Glomerular endothelial cell (primary cell): ENCODE measurements at places on chromosomes 5 and 9.

DNA sequence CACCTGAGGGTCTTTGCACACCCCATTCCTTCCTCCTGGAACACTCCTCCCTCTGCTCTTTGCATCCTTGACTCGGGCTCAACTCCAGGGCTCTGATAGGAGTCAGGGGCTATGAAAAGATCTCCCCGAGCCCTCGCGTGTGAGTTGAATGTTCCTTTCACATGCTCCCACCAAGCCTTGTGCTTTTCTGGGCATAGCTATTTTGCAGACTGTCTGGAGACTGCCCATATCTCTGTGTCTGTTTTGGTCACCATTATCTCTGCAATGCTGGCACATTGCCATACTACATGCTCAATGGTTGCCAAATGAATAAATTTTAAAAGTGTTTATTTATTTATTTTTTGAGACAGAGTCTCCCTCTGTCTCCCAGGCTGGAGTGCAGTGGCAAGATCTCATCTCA, 56.9 kb upstream of the PLPP1 start:
- no peak for DNase-seq

DNA sequence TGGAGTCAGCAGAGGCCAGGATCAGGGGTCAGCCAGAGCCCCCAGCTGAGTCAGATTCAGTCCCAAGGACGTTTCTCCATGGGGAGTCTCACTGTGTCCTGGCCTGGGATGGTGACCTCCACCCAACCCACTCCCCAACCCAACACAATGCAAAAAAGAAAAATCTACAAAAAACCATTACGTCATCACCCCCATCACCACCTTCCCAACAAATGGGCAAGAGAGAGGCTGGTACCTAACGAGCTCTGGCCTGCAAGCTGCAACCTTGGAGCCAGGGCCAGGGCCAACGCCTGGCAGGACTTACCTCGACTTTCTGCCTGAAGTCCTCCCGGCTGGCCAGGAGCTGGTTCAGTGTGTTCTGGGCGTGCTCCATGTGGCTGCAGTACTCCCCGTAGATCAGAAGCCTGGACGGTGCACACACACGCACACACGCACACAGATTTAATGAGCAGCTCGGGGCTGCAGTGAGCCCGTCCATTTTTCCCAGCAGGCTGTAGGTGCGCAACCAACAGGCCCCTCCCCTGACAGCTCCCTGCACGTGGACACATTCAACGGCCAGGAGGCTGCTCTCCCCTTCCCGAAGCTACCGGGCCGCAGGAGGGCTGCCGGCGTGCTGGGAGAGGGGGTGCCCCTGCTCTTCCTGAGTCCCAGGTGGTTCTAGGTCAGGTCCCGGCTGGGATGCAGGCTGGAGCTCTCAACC, 59.4 kb upstream of the SARDH start:
- no peak for DNase-seq

DNA sequence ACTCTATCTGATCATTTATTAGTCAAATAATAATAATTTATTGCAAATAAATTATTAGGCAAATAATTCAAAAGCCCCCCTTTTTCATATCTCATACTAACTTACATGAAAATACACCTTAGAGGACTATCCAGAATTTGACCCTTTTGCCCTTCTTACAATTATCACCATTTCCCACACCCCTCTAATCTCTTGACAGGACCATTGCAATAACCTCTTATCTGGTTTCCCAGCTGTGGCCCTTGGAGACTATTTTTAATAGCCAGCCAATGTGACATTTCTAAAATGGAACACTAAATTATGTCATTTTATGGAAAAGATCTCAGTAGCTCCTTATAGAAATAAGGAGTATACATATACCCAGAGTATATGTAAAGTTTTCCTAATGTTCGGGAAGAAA, 588.4 kb upstream of the COX7C start:
- no peak for DNase-seq

- DNase-seq, result no peak
Measured at GRCh38 chr5:51384281-51384840, 1.1 kb downstream of the ISL1 start.

- DNase-seq, result no peak
Measured at GRCh38 chr5:170681013-170681433, 102.5 kb upstream of the GABRP start.

- no peak for DNase-seq
Measured at GRCh38 chr9:81626511-81626910, 62.8 kb downstream of the TLE1 start.

GRCh38 chr5:80057099-80057498, 22.0 kb downstream of the THBS4 start:
- DNase-seq, result no peak

DNA sequence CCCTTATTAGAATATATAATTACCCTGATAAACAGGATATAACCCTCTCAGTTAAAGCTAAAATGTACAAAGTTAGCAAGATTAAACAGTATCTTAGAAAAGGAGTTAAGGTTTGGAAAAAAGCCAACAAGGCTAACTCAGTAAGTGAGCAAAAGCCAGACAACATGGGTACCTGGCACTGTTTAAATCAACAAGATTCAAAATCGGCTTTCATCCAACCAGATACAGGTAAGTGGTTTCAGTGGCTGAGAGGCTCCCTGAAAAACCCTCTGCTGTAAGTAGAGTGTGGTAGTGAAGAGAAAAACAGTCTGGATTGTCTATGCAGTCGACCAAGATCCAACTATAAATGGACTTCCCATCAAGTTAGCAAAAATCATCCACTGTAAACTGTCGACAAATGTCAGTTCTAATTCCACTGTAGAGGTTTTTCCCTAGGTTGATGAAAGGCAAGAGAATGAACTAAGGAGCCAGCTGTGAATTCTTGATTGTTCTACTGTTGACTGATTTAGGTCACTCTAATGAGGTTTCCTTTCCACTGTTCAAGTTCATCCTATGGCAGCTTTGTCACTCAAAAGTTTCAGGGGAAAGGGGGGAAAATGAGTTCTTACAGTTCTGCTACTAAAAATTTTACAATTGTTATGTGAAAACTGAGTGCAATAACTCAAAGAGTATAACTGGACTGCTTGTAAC, 27.3 kb downstream of the ETF1 start:
- no peak for DNase-seq

DNA sequence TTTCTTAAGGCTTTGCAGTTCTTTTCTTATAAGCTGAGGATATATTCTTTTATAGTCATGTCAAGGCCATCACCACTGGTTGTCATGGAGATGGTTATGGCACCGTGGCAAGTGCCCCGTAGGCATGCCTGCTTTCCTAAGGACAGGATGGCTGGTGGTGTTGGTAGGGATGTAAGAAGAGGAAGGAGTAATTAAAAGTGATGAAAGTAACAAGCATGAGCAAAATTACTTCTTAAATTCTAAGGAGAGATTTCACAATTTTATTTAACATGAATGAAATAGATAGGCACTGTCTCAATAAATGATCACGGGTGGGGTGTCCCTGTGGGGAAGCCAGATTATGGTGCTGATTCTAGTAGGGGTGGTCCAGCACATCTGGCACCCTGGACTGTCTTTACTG, 290.2 kb upstream of the KLF4 start:
- no peak for DNase-seq

DNA sequence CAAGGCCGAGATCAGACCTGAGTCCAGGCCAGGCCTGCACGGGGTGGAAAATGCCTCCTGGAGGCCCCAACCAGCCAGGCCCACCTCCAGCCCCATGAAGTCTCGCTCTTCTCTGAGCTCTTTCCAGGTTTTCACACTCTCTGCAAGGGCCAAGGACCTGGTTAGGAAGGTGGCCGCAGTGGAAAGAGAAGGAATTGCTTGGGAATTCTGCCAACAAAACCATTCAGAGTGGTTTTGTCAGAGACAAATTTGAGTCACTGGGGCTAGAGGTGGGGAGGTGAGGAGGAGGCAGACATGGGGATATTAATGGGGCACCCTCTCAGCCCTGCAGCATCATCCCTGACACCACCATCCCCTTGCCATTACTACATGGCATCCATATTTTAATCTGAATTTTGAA, 261.0 kb downstream of the ROR2 start:
- no peak for DNase-seq

DNA sequence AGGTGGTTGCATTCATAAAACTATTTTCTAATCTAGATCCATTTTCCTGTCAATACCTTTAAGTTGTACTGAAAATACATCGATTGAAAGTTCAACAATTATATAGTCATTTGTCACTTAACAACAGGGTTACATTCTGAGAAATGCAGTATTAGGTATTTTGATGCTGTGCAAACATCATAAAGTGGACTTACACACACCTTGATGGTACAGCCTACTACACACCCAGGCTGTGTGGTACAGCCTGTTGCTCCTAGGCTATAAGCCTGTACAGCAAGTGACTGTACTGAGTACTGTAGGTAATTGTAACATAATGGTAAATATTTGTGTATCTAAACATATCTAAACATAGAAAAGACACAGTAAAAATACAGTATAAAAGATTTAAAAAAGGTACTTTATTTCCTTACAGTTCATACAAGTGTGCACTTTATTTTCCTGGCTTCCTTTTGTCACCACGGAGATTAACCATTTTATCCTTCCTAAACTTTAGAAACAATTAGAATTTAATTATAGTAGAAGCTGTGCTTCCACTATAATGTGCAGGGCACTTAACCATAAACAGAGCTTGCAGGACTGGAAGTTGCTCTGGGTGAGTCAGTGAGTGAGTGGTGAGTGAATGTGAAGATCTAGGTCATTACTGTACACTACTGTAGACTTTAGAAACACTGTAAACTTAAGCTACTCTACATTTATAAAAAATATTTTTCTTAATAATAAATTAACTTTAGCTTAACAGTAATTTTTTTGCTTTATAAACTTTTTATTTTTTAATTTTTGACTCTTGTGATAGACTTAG, 42.9 kb upstream of the MEF2C start:
- no peak for DNase-seq

DNA sequence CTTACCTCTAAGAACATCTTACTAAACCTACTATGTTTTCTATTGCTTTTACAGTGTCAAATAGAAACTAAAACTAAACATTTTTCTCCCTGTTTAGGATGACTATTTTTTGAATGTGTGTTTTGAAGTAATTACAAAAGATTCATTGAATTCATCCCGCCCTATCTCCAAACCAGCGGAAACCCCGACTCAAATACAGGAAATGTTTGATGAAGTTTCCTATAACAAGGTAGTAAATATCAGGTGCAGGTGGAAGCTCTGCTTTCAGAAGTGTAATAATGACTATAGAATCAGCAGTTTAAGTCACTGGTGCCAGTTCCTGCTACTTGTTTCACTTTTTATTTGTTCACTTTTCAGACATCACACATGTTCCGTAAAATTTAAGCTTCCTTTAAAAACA, 20.0 kb downstream of the ERAP2 start:
- no peak for DNase-seq

DNA sequence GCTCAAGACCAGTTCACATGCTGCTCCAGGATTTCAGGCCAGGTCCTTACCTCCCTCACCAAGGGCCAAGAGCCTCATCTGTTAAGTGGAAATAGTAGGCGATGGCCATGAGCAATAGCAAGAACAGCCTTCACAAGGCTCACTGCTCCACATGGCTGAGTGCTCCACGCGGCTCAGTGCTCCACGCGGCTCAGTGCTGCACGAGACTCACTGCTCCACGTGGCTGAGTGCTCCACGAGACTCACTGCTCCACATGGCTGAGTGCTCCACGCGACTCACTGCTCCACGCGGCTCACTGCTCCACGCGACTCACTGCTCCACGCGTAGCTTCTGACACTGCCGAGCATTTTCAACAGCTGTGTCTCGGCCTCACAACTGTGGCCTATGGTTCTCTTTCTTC, 36.4 kb upstream of the ADAMTS2 start:
- DNase-seq, result no peak

DNA sequence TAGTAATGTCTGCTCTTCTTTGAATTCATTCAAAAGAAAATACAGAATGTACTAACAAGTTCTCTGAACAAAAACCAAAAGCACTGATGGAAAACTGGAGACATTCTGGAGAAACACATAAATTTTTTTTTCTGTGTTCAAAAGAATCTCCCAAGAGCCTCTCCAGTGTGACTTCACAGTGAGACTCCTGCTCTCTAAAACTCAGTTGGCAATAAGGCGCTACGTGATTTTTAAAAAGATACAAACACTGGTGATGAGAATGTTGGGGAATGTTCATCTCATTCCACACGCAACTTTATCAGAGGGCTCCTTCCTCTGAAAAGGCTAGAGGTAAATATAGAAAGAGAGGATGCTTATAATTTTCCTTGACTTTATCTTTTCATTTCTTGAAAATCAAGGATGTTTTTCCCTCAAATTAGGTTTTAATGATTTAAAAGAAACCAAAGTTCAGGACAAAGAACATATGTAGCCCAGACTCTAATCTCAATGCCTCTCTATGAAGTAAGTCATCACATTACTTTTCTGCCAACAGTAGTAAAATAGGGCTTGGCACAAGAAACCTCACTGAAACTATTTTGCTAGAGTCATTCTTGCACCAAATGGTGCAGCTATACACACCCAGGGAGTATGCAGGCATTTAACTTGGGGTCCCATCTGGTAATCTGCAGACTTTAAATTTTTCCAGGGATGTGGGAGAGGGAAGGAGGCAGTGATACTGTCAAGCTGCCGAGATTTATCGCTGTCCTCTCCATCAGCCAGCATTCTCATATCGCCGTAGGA, 12.9 kb upstream of the AOPEP start:
- no peak for DNase-seq

DNA sequence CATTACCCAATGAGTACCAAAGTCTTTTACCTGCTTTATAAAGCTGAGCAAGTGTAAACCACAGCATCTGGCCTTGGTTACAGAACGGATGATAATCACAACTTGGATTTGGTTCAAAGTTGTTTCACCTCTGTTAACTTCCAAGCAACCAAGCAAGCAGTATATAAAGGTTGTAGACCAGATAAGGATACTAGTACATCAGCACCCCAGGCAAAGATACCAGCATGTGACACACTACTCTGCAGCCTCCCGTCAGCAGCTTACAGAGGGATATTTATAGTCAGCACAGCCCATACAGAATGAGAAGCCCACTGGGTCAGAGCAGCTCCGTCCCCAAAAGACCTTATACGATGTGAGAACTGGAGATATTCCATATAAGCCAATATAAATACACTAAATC, 193.3 kb downstream of the SMARCA2 start:
- no peak for DNase-seq

GRCh38 chr9:84230355-84231145, 110.0 kb downstream of the SLC28A3 start:
- DNase-seq, result no peak

DNA sequence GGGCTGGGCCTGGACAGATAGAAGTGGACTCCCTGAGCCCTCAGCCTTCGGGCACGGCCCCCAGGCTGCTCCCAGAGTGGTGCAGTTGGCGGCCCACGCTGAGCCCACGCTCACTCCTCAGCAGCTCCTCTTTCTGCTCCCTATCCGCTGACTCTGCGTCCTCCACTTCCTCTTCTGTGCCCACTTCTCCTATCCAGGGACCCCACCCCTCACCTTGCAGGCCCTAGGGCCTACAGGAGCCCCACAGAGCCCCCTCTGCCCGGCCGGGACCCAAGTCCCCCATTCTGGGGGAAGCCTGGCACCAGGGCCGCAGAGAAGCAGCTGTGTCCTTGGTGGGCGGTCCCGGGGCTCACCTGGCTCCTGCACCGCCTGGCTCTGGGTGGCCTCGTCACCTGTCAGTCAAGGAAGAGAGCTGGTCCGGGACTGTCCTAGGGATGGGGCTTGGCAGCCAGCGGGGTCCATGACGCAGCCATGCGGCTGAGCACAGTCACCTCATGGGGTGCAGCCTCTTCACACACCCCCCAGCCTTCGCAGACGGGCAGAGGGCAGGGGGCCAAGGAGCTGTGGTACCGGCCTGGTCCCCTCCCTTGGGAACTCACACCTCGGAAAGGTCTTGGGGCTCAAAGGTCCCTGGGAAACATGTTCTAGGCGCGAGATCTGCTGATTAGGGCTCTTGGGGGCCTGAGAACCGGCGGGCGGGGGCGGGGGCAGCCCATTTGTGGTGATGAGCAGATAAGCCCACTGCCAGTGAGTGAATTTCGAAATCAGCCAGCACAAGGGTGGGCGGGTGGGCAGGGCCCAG, 5.4 kb upstream of the NRARP start:
- DNase-seq, result no peak
